ENCODE measurements at places on chromosomes 2 and 18.

GRCh38 chr2:118050386-118050785, 36.5 kb upstream of the CCDC93 start:
- DNase-seq, result no peak

DNA sequence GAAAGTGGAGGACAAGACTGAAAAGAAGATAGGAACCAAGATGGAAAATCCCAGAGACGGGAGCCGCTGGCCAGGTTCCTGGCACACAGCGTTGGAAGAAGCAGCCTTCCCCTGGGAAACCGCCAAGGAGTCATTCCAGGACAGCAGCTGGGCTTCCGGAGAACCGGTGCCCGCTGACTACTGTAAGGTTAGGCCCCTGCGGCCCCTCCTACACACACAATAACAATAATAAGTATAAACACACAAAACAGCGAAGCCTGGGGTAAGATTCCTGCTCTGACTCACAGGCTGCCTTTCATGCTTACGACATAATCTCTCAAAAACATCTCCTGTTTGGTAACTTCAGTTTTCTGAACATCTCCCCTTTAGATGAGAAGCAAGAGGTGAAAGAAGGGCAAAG, 28.1 kb upstream of the MYCN start:
- DNase-seq, result no peak

DNA sequence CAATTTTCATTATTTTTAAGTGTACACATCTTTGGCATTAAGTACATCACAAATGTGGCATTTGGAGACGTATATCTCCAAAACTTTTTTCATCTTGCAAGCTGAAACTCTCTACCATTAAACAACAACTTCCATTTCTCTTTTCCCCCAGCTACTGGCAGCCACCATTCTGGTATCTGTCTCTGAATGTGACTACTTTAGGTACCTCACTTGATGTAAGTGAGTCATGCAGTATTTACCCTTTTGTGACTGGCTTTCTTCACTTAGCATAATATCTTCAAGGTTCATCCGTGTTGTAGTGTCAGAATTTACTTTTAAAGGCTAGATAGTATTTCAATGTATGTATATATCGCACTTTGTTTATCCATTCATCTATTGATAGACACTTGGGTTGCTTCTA, 17.0 kb downstream of the BABAM2 start:
- no peak for DNase-seq

GRCh38 chr18:58370612-58371011, 258.3 kb downstream of the ALPK2 start:
- no peak for DNase-seq

GRCh38 chr2:51410331-51410730, 378.4 kb upstream of the NRXN1 start:
- no peak for DNase-seq

GRCh38 chr2:99905636-99906035, 236.8 kb downstream of the AFF3 start:
- DNase-seq, result no peak

- no peak for DNase-seq
Observed at GRCh38 chr2:68414452-68414851, 49.4 kb downstream of the PLEK start.

DNA sequence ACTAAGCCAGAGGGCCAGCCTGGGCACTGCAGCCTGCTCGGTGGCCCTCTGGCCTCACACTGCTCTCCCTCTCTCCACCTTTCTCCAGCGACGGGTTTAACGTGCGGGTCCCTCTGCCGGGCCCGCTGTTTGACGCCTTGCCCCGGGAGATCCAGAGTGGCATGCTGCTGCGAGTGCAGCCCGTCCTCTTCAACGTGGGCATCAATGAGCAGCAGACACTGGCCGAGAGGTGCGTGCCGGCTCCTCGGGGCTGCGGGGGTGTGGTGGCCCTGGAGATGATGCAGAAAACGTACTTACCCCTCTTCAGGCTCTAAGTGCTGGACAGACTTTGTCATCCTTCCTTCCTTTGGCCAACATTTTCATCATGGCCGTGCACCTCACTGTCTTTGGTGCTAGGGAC, 42.4 kb downstream of the COA5 start:
- DNase-seq, result no peak

DNA sequence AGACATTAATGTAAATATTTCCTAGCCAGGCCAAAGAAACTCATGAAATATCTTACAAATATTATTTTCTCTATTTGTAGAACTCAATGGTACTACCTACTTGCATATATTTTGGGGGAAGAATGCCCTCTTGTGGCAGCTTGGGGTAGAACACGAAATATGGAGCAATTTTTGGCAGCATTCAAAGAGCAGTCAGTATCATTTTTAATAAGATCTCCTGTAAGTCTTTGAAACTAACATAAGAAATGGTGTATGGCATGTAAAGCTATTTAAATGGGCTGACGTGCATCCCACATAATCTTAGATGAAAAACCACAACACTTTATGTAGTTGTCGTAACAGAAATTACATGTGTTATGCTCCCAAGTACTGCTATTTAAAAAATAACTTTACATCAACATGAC, 62.3 kb upstream of the CCDC195 start:
- peak; percentile 37 for DNase-seq

GRCh38 chr18:49168281-49168985, 217.7 kb upstream of the SMAD7 start:
- DNase-seq, result no peak

DNA sequence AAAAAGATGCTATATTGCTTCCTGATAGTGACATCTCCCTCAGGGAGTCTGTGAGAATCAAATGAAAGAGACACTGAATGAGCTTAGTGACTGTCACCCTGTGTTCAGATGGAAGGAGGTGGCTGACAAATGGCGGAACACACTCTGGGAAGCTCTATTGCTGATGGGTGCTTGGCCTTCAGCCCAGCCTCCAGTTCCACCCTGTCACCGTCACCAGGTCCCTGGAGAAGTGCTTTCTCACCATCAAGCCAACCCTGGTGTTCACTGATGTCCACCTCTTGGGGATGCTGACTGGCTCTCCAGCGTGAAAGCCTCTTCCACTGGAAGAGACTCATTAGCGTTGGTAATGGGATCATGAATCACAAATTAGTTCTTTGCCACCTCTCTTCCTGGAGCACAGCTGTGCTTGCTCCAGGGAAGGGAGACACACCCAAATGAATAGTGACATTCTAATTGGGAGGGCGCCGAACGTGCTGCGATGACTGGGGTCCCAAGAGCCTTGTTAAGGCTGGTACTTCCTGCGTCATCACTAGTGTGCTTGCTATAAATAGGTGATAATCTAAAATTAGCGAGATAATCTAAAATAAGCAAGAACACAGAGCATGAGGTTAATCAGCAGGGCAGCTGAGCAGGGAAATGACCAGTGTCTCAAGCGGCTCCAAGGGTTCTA, 154.0 kb downstream of the CLIP4 start:
- DNase-seq, result no peak

DNA sequence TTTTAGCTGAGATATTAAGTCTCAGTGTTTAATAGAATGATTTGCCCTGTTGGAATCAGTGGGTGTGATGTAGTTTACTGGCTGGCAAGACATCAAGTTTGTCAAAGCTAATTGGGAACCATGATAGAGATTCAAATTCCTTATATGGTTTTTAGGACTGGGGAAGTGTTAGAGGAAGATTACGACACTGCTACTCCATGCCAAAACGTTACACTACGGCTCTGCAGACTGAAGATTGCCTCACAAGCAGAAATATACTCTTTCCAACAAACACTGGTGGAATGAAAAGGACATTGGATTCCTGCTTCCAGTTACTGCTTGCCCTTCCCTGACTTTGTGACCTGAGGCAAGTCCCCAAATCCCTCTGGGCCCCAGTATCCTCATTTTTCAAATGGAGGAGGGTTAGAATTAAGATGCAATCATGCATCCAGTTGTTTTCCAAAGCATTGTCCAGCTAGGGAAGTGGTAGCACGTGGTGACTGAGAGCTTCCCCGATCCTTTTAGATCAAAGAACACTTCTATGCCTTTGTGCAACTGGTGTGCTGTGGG, 147.6 kb downstream of the CDC42EP3 start:
- DNase-seq, result no peak

DNA sequence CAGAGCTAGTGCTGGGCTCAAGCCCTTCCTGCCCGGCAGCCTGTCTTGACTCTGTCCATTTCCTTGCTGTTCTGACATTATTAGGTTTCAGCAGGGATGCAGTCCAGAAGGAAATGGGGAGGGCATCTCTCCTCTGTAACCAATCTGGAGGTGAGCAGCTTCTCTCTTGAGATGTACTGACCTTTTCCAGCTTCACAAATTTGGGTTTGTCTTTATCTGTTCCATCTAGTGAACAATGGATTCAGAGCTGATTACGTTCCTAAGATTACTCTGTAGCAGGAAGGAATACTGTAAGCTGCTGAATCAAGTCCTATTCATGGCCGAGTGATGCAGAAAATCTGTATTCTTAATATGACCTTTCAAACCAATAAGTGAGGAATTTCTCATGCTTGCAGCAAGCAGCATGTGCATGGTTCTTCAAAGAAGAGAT, 11.0 kb downstream of the PLA2R1 start:
- no peak for DNase-seq

DNA sequence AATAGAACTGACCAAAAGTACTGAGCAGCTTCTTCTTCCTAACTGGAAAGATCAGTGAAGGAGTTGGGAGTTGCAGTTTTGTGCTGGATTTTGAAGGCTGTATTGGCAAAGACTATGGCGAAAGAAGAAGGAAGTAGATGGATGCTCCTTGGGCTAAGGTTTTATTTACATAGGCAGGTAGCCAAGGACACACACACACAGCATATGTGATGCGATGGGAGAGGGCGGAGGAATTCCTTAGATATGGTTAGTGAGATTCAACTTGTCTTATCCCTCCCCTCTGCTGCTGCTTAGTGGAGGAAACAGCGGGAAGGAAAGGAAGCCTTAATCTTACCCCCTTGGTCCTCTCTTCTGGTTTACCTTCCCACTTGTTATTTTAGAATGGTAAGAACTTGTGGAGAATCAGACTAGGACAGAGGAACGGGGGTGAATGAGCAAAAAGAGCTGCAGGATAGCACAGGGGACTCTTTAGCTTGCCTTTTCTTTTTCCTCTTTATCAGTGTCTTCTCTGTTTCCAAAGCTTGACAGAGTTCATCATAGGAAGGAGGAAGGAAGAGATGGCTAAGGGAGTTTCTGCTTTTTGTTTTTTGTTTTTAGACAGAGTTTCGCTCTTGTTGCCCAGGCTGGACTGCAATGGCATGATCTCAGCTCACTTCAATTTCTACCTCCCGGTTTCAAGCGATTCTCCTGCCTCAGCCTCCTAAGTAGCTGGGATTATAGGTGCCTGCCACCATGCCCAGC, 87.9 kb downstream of the OSBPL6 start:
- no peak for DNase-seq

All from stimulated activated CD4-positive, alpha-beta T cell treated with anti-CD3 and anti-CD28 coated beads, Interleukin-12 subunit alpha, Interleukin-12 subunit beta, amount 100 ng/mL, for 4 hours (primary cell).